ENCODE measurements at places on chromosomes 12 and 14.

DNA sequence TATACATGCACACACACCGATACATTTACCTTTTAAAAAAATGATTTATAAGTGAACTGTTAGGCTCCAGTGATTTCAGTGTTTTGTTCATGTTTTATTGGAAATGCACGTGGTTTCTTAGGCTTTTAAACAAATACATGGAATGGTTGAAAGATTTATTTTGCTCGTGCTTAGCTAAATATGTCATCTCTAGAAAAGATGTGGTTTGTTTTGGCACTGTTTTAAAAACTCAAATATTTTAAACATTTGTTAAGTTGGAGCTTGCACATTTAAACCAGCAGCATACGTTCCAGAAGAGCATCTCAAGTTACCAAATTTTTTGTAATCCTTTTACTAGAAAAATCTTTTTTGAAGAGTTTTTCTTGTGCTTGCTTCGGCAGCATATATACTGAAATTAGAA is 44.5 kb downstream of the FOXA1 start:
- no peak for DNase-seq
- no peak overlapping the region for H3K4me3 ChIP-seq
- H3K27me3 ChIP-seq: no peaks in the 10 kb centered on the region
- no peaks in the 10 kb centered on the region for H3K4me1 ChIP-seq
- no peak overlapping the region for H3K27ac ChIP-seq

GRCh38 chr12:108449478-108449877 is 65.6 kb upstream of the FICD start:
- DNase-seq: no peak
- H3K4me3 ChIP-seq: no peak overlapping the region
- no peak overlapping the region for H3K27ac ChIP-seq
- H3K4me1 ChIP-seq: no peaks in the 10 kb centered on the region
- no peaks in the 10 kb centered on the region for H3K36me3 ChIP-seq

GRCh38 chr12:107126796-107127481 is 33.6 kb upstream of the CRY1 start:
- H3K36me3 ChIP-seq: no peaks in the 10 kb centered on the region
- H3K27me3 ChIP-seq: no peaks in the 10 kb centered on the region
- no peaks in the 10 kb centered on the region for H3K4me1 ChIP-seq
- H3K27ac ChIP-seq: no peak overlapping the region
- no peak for DNase-seq

- DNase-seq: no peak
- no peaks in the 10 kb centered on the region for H3K27me3 ChIP-seq
- no peak overlapping the region for H3K4me3 ChIP-seq
- peaks cover 23% of the 10 kb centered on the region for H3K4me1 ChIP-seq
- no peak overlapping the region for H3K27ac ChIP-seq
These were observed 3.1 kb upstream of the ACTR6 start for GRCh38 chr12:100197486-100197885.

GRCh38 chr14:94355191-94355794 is 32.2 kb upstream of the SERPINA6 start:
- H3K27me3 ChIP-seq: no peaks in the 10 kb centered on the region
- H3K27ac ChIP-seq: no peak overlapping the region
- DNase-seq: no peak
- no peak overlapping the region for H3K4me3 ChIP-seq
- H3K4me1 ChIP-seq: no peaks in the 10 kb centered on the region

DNA sequence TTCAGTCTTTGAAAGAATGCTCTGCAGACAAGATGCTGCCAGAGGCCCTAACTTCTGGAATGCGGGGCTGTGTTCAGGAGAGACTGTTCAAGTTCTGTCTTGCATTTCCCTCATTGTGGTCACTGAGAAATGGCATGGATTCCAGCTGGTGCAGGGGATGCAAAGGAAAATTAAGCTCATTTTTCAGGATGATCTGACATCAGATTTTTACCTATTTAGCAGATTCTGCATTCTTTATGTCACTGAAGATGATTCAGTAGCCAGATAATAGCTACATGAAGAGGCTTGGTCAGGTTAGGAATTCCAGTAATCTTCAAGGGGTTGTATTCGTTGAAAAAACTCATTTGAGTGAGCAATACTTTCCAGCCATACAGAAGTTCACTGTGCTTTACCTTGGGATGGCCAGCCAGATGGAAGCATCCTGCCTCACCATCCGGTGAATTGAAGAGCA is 16.1 kb upstream of the MFAP5 start:
- H3K27ac ChIP-seq: no peak overlapping the region
- H3K4me1 ChIP-seq: peaks cover 7% of the 10 kb centered on the region
- no peaks in the 10 kb centered on the region for H3K27me3 ChIP-seq
- H3K36me3 ChIP-seq: no peaks in the 10 kb centered on the region
- H3K4me3 ChIP-seq: no peak overlapping the region
- no peak for DNase-seq

GRCh38 chr12:20369305-20370013 is 1.1 kb downstream of the PDE3A start:
- DNase-seq: no peak
- no peaks in the 10 kb centered on the region for H3K27me3 ChIP-seq
- no peaks in the 10 kb centered on the region for H3K4me1 ChIP-seq
- no peaks in the 10 kb centered on the region for H3K36me3 ChIP-seq

GRCh38 chr14:102171173-102172020 is 31.7 kb downstream of the WDR20 start:
- H3K4me3 ChIP-seq: no peak overlapping the region
- DNase-seq: no peak
- H3K27ac ChIP-seq: no peak overlapping the region

DNA sequence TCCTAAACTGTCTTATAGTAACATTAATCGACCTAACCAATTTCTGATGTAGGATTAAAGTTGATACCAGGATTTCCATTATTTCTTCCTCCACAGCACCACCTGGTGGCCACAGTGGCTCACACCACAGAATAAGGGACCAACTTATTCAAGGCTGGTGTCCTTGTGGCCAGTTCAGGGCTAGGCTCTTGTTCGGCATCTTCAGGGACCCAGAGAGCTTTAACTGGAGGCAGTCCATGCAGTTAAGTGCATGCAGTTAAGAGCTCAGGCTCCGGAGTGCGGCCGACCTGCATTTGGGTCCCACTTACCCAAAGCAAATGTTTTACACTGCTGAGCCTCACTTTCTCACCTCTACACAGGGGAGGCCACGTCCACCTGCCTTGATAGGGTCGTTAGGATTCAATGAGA is 42.0 kb upstream of the GPR68 start:
- no peak overlapping the region for H3K27ac ChIP-seq
- DNase-seq: peak; percentile 62
- no peaks in the 10 kb centered on the region for H3K4me1 ChIP-seq
- no peak overlapping the region for H3K4me3 ChIP-seq
- peaks cover 89% of the 10 kb centered on the region for H3K36me3 ChIP-seq

- H3K36me3 ChIP-seq: no peaks in the 10 kb centered on the region
- no peaks in the 10 kb centered on the region for H3K27me3 ChIP-seq
- DNase-seq: no peak
- H3K4me1 ChIP-seq: no peaks in the 10 kb centered on the region
- no peak overlapping the region for H3K27ac ChIP-seq
These were observed 98.9 kb downstream of the RBM19 start for GRCh38 chr12:113867258-113867657.

- H3K27me3 ChIP-seq: no peaks in the 10 kb centered on the region
- no peak overlapping the region for H3K4me3 ChIP-seq
- H3K27ac ChIP-seq: no peak overlapping the region
These were observed 3.9 kb upstream of the LRP1 start for GRCh38 chr12:57124261-57124877.

DNA sequence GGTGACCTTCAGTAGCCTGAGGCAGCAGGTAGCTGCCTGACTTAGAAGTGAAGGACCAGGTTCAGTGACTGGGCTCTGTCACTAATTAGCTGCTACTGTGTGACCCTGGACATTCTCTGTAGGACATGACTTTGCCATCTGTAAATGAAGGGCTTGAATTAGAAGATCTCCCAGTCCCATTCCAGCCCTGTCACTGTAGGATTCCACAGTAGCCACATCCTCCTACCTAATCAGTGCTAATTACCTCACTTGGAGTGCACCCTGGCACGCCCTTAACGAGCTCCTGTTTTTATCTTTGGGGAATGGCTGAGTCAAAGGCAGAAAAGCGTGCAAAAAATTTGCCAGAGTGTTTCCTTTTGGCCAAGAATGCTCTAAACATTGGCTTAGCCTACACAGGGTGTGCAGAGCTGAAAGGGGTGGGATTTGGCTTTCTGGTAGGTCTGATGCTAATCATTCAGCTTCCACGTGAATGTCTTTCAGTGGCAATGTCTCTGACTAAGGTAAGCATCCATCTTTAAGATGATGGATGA is 6.8 kb downstream of the NTF3 start:
- no peak overlapping the region for H3K27ac ChIP-seq
- DNase-seq: no peak
- H3K4me1 ChIP-seq: no peaks in the 10 kb centered on the region
- peaks cover 9% of the 10 kb centered on the region for H3K27me3 ChIP-seq

- DNase-seq: no peak
- no peaks in the 10 kb centered on the region for H3K27me3 ChIP-seq
- H3K4me1 ChIP-seq: peaks cover 20% of the 10 kb centered on the region
- no peaks in the 10 kb centered on the region for H3K36me3 ChIP-seq
These were observed 6.3 kb downstream of the PPFIBP1 start for GRCh38 chr12:27530157-27530922.

DNA sequence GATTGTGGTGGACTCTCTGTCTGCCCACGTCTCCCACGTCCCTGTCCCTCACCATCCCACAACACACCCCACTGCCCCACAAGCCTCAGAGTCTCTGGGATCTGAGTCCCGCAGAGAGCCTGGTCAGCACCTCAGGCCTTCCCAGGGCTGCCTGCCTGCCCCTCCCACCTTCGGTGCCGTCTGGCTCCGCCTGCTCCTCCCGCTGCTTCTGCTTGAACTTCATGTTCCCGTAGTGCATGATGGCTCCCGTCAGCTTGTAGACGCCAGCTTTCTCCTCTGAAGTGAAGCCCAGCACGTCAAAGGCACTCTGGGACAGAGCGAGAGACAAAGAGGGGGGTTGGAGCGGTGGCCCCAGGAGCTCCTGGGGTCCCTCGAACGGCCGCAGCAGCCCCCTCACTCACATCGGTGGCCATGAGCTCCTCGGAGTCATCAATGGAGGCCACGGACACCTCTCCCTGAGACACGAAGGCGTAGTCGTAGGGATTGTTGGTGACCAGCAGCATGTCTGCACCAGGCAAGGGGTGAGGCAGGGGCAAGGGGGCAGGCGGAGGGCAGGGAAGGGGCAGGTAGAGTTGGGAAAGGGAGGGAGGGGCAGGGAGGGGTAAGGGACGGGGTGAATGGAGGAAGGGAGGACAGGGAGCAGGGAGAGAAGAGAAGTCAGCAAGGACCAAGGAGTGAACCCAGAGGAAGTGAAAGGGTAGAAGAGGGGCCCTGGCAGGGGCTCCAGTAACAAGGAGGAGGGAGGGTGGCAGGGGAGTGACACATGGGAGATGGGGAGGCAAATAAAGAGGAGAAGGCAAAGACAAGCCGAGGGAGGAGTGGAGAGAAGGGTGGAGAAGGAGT is 5.6 kb downstream of the MYH6 start:
- no peak for DNase-seq
- no peaks in the 10 kb centered on the region for H3K27me3 ChIP-seq
- no peaks in the 10 kb centered on the region for H3K4me1 ChIP-seq
- no peaks in the 10 kb centered on the region for H3K36me3 ChIP-seq

- DNase-seq: no peak
- no peak overlapping the region for H3K4me3 ChIP-seq
- H3K4me1 ChIP-seq: no peaks in the 10 kb centered on the region
- no peaks in the 10 kb centered on the region for H3K36me3 ChIP-seq
- no peak overlapping the region for H3K27ac ChIP-seq
- no peaks in the 10 kb centered on the region for H3K27me3 ChIP-seq
These were observed 10.7 kb upstream of the TBC1D30 start for GRCh38 chr12:64813723-64814122.

DNA sequence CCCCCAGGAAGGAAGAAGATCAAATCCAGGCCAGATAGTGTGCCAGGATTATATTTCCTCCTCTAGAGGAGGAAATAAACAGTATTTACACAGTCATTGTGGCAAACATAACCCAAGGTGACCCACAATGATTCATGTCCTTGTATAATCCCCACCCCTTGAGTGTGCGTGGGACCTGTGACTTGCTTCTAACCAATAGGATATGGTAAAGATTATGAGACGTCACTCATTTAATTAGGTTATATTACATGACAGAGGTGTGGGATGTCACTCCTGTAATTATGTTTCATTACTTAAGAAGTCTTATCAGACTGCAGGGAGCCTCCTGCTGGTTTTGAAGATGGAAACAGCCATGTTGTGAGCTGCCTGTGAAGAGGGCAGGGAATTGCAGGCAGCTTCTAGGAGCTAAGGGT is 12.2 kb upstream of the CATSPERB start:
- no peak overlapping the region for H3K27ac ChIP-seq
- DNase-seq: no peak
- no peaks in the 10 kb centered on the region for H3K4me1 ChIP-seq
- H3K4me3 ChIP-seq: no peak overlapping the region
- no peaks in the 10 kb centered on the region for H3K36me3 ChIP-seq

DNA sequence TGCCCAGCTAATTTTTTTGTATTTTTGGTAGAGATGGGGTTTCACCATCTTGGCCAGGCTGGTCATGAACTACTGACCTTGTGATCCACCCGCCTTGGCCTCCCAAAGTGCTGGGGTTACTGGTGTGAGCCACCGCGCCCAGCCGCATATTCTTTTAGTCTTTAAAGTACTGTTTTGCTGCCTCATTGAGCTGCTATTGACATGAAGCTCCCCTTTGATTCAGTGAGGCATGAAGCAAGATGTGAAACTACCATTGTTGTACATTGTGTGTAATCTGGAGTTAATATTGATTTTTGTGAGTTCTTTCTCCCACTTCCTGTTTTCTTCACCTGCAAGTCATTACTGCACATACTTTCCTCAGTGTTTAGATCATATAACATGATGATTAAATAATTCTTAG is 80.8 kb downstream of the MNAT1 start:
- no peak overlapping the region for H3K27ac ChIP-seq
- H3K4me3 ChIP-seq: no peak overlapping the region
- H3K36me3 ChIP-seq: no peaks in the 10 kb centered on the region
- no peak for DNase-seq
- no peaks in the 10 kb centered on the region for H3K27me3 ChIP-seq
- no peaks in the 10 kb centered on the region for H3K4me1 ChIP-seq

DNA sequence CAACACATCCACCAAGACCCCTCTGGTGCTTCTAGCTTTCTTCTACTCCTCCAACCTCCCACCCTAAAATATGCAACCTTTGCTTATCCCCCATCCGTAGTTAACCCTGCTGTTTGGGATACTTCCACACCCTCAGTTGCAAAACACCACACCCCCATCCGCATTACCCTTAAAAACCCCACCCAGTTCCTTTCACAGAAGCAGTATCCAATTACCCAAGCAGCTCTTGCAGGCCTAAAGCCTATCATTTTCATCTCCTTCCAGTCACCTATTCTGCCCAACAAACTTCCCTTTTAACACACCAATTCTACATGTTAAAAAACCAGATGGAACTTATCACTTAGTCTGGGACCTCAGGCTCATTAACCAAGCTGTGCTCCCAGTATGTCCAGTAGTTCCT is 88.2 kb downstream of the TMTC3 start:
- no peak for DNase-seq
- H3K27me3 ChIP-seq: no peaks in the 10 kb centered on the region
- no peak overlapping the region for H3K27ac ChIP-seq
- H3K4me3 ChIP-seq: no peak overlapping the region

Measured in CD8-positive, alpha-beta memory T cell (primary cell).